ENCODE measurements at places on chromosomes 7 and 10.

GRCh38 chr10:5862360-5862961 lies 27.2 kb downstream of the ANKRD16 start:
- no peak for DNase-seq

DNA sequence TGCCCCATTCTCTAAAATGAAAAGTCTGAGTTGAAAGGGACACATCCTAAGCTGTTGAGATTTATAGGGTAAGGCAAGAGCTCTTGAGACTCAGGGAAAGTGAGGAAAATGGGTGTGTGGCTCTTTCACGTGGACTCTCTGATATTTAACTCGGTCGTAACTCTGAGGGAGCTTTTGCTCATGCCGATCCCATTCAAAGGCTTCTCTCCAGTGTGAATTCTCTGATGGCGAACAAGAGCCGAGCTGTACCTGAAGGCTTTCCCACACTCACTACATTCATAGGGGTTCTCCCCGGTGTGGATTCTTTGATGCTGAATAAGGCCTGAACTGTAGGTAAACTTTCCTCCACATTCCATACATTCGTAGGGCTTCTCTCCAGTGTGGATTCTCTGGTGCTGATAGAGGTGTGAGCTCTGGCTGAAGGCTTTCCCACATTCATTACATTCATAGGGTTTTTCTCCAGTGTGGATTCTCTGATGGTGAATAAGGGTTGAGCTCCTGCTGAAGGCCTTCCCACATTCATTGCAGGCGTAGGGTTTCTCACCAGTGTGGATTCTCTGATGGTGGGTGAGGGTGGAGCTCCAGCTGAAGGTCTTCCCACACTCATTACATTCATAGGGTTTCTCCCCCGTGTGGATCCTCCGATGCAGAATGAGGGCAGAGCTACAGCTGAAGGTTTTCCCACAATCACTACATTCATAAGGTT lies 10.4 kb downstream of the ZNF3 start:
- no peak for DNase-seq

DNA sequence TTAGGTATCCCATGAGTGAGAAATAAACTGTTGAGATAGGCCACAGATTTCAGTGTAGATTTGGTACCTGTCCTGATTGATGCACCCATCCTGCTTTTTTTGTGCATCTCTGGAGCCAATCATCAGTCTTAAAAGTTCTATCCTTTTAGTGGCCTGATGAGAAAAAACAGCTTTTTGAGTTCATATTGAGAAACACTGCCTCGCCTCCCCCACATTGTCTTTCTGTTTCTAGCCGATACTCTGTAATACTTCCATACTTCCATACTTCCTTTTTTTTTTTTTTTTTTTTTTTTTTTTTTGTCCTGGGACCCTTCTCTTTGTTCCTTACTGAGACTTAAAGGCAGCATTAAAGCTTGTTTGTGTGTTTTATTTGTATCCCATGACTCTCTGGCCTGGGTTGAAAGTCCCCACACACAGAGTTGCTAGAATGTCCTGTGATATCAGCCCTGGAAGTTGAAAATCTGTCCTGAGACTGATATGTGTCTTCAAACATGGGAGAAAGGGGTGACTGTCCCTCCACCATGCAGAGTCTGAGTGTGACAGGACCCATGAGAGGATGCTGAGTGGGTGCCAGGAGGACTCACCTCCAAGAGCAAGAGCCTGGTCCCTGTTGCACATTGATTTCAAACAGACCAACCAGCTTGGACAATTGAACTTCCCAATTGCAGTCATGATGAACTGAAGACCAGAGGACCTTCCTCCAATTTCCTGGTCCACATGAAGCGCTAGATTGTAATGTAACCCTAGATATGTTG lies 5.7 kb downstream of the ZNF22 start:
- no peak for DNase-seq

- no peak for DNase-seq
Measured at GRCh38 chr10:43262902-43263466, 3.9 kb downstream of the RASGEF1A start.

- no peak for DNase-seq
Measured at GRCh38 chr7:67754651-67755050, 758.0 kb downstream of the TYW1 start.

DNA sequence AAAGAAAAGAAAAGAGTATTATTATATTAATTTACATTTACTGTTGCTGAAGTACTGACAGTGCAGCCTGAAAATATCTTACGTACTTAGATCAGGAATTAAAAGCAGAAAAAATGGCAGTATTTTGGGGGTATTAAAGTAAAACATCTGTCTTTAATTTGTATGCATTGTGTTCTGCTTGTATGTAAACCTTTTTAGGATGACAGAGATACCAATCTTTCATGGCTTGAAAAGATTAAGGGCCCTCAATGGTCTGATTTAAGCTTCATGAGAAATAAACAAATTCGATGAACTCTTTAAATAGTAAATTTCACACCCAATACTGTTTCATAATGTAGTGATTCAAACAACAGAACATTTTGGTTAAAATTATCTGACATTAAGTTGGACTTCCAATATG lies 116.3 kb downstream of the MLLT10 start:
- no peak for DNase-seq

DNA sequence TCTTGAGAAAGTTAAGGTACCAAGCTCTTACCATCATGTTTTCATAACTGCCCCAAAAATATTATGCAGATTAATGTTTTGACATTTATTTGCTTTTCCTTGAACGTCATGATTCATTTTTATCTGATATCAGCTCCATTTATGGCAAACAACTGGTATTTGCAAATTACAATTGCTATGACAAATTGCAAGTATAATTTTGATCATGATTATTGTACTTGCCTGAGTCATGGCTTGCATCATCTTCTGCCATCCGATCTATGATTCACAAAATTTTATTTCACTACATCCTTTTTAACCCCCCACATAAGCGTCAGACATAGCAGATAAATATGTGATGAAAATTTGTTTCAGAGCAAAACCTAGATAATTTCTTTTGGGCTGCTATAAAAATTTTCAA lies 155.0 kb downstream of the STK31 start:
- no peak for DNase-seq

- no peak for DNase-seq
Measured at GRCh38 chr7:86339051-86339450, 304.7 kb upstream of the GRM3 start.

DNA sequence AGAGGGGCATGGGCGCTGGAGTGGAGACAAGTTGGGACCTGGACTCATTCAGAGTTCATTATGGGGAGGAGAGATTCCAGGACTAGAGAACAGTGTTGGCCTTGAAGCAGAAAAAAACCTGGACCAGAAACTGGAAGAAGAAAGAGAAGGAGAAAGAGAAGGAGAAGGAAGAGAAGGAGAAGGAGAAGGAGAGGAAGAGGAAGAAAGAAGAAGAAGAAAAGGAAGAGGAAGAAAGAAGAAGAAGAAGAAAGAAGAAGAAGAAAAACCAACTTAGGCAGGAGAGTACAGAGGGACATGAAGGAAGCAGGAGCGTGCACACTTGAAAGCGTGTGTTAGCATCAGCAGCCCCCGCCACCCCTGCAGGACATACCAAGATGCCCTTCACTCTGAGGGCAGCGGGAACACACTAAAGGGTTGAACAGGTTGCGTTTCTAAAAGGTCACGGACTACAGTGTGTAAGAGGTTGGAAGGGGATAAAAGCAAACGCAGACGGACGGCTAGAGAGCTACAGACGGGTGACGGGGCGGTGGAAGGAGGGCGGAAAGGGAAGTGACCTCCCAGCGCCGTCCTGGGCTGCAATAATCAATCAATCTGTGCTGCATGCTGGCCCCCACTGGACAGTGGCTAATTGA lies 95.3 kb downstream of the SEC61G start:
- no peak for DNase-seq

DNA sequence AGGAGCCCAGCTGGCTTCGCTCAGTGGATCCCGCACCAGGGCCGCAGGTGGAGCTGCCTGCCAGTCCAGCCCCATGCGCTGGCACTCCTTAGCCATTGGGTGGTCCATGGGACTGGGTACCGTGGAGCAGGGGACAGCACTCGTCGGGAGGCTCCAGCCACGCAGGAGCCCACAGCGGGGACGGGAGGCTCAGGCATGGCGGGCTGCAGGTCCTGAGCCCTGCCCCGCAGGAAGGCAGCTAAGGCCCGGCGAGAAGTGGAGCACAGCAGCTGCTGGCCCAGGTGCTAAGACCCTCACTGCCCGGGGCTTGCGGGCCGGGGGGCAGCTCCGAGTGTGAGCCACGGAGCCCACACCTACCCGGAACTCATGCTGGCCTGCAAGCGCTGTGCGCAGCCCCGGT lies 25.9 kb upstream of the AKR1C1 start:
- DNase-seq, result no peak

- no peak for DNase-seq
Measured at GRCh38 chr7:134121632-134122139, 5.5 kb upstream of the LRGUK start.

DNA sequence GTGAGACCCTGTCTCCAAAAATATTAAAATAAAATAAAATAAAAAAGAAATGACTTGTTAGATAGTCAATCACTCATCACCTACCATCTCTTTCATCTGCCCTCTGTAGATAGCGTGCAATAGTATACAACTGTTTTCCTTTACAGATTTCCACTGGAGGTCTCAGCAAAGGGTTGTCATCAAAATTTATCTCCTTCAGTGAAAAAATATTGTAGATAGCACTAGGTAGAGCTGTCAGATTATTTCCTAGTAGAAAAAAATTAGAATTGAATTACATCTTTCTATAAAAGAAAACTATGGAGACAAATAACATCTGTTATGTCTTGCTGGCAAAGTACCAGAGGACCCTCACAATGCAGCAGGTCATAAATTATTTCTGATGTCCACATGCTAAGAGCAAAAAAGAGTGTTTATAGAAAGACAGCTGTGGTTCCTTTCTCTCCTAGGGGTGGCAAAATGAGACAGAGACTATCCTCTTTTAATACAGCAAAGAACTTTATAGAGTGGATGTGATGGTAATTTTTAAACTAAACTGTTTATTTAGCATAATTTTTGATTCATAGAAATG lies 16.3 kb upstream of the CYP51A1 start:
- no peak for DNase-seq

GRCh38 chr10:96417441-96417840 lies 58.6 kb upstream of the OPALIN start:
- DNase-seq, result no peak

DNA sequence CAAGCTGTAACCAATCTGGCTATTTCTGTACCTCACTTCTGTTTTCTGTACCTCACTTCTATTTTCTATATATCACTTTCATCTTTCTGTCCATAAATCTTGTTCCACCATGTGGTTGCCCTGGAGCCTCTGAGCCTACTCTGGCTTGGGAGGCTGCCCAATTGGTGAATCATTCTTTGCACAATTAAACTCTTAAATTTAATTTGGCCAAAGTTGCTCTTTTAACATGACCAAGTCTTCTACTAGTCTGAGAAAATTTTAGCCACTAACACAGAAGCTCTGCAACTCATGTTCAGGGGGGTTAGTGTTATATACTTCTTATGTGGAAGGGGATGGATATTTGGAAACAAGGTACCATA lies 503.5 kb downstream of the KIF20B start:
- DNase-seq, result no peak

DNA sequence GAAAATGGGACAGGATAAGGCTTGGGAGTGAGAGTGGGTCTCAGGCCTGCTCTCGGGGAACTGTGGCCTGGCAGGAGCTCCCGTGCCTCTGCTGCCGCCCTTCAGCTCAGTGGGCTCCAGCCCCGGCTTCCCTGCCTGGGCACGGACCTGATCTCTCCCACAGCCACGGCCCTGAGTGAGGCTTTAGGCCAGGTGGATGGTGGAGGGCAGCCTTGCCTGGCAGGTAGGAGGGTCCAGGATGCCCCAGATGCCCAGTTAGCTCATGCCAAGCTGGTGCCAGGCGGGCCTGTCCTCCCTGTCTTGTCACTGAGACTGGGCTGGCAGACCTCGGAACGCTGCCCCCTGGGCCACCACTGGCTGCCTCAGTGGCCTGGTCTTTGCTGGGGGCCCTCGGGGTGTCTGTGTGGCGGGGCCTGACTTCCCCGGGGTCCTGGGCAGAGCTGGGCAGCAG lies 116.6 kb downstream of the INPP5A start:
- no peak for DNase-seq

DNA sequence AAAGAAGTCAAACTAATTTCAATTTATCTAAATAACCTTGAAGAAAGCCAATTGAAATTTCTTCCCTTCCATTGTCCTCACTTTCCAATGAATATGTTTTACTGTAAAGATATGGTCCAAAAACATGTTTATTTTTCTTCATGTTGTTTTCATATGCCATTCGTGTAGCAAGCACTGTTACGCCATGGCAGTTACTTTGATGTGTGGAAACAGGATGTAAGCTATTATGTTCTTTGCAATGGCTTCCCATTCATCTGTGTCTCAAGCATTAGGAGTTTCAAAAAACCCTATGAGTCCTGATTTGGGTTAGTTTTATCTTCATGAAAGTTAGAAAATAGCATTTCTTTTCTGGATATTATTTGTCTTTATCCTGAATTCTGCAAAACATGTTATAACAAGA lies 31.0 kb downstream of the GPR141 start:
- no peak for DNase-seq
